Stimulated activated CD8-positive, alpha-beta memory T cell treated with anti-CD3 and anti-CD28 coated beads, Interleukin-7, amount 100 ng/mL, for 4 hours (primary cell): ENCODE measurements at places on chromosomes 5 and 9.

- no peak for DNase-seq
Measured at GRCh38 chr5:143062379-143062778, 292.2 kb downstream of the ARHGAP26 start.

- no peak for DNase-seq
Measured at GRCh38 chr9:114080773-114081440, 2.8 kb upstream of the AMBP start.

- no peak for DNase-seq
Measured at GRCh38 chr9:95923794-95924193, 48.3 kb downstream of the ERCC6L2 start.

DNA sequence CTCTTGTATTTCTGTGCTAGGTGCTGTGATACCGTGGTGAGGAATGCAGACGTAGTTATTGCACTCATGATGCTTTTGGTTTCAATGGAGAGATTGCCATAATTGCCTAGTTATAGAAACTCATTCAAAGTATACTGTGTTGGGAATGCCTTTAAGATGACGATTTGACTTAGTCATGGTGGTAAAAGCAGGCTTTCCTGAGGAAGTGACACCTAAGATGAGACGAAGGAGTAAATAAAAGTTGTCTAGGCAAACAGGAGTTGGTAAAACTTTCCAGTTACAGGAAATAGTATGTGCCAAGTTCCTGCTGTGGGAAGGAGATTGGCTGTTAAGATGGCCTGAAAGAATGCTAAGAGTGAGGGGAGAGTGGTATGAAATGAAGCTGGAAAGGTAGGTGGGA lies 48.1 kb downstream of the FOCAD start:
- no peak for DNase-seq

DNA sequence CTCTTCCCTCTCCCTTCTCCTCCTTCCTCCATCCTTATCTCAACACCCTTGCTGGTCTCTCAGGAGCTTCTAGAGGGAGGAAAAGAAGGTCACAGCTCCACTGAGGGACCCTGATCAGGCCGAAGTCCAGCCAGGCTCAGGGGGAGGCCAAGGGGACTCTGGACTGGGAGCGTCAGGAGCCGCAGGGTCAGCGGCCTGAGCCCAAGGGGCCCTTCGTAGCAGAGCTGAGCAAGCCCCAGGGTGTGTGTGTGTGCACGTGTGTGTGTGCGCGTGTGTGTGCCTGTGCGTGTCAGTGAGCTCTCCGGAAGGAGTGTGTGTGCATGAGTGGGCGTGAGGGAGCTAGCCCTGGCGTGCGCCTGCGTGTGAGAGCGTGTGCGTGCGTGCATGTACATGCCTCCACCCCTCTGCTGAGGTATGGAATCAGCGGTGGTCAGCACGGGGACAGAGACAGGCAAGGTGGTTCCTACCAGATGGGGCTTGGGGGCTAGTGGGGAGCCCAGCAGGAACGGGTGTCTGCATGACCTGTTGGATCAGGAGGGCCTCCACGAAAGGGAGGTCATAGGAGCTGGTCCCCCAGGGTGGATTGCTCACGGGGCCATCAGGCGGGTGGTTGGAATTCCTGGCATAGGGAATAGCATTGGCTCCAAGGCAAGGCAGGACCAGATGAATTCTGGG lies 10.0 kb upstream of the AGPAT2 start:
- no peak for DNase-seq

GRCh38 chr9:34124926-34125325 lies 1.6 kb downstream of the DCAF12 start:
- no peak for DNase-seq

- no peak for DNase-seq
Measured at GRCh38 chr9:126248680-126249079, 77.9 kb upstream of the MVB12B start.

DNA sequence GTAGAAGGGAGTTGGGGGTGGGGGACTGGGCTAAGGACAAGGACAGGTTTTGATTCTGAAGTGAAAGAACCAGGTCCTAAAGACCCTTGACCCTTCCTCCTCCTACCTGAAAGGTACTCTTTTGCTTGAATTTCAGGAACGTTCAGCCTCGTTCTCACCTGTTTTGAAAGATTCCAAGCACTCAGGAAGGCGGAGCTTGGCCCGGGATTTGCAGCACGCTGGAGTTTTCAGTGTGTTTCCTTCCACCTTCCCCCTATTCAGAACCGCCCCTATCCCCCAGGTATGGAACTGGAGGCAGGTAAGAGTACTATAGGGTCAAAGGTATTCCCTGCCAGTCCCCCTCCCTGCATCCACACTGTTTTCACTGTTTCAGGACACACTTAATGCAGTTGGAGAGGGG lies 7.1 kb downstream of the EGR1 start:
- DNase-seq, result no peak

DNA sequence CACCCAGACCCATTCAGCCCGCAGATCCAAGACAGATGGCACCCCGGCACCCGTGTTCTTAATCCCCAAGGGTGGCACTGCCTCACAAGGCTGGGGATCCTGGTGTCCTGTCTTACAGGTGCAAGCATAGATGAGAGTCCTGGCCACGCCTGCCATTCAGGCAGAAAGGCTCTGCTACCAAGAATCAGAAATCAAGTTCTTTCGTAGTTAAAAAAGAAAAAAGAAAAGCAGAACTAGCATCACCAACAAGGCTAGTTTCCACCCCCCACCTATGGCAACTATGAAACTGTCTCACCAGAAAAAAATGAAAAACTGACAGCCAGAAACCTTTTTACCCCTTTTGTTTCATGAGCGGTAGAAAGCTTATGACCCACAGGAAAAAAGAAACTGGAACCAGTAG lies 170.4 kb downstream of the SYK start:
- no peak for DNase-seq

GRCh38 chr9:16519001-16519400 lies 351.5 kb downstream of the BNC2 start:
- no peak for DNase-seq

DNA sequence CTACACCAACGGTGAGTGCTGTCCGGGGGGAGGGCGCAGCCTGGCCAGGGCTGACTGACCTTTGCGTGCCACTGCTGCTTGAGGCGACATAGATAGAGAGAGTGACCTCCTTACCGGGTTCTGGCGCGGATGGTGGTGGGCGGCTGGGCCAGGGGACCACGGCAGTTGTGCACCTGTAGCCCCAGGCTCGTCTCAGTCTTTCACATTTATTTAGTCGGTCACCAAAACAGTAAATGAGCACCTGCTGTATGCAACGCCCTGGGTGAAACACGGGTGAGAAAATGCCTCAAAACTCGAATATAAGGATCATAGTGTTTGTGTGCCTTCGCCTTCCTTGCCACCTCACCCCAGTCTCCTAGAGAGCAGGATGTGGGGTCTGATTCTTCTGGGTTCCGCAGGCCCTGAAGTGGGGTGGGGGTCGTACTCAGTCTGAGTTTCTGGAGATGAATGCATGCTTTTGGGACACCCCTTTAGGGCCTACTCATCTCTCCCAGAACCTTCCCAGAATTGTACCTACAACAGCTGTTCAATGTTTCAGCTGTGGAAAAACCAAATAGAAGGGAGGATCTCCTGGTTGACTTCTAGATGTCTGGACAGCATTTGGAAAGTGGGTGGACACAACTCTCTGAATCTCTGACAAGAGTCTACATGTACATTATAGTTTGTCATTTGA lies 714 bp downstream of the SEC24A start:
- no peak for DNase-seq

DNA sequence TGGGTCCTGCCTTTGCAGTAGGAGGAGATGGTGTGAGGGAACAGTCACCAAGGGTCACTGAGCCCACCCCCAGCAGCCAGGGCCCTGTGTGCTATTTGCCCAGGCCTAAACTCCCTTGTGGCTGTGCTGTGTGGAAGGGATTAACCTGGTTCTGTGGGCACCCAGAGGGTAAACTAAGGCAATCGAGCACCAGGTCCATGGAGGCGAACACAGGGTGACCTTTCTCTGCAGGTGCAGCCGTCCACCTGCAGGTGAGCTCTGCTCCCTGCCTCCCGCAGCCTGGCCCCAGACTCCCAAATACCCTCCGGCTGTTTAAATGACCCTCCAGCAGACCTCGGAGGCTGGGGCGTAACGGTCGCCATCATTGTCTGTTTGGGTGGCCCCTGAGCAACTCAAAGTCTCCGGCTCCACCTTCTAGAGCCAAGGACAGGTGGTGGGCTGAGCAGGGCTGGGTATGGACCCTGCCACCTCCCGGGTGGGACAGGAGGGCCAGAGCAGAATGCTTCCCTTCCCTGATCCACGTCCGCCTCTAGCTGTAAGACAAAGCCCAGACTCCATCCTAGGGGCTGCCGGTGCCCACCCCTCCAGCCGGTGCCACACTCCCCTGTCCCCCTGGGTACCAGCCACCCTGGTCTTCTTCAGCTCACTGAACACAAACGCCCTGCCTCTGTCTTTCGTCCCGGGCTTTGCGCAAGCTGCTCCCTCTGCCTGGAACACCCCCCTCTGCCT lies 34.1 kb upstream of the FIBCD1 start:
- no peak for DNase-seq

GRCh38 chr5:32027717-32028458 lies 146.2 kb downstream of the GOLPH3 start:
- no peak for DNase-seq
